ENCODE measurements at places on chromosomes 2 and 18. TPM values are rescaled to one million over a fixed set of nuclear protein-coding genes. Genes with fewer than 3 reads are reported as not detected.

DNA sequence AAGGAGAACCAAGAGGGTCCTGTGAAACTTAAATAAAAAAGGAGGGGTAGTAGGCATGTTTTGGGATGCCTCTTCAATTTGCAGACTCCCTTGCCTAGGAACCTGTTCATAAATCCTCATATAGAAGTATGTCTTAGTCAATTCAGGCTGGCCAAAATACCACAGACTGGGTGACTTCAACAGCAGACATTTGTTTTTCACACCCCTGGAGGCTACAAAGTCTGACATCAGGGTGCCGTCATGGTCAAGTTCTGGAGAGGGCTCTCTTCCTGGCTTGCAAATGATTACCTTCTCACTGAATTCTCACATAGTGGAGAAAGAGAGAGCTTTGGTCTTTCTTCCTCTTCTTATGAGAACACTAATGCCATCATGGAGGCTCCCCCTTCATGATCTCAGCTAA, 4.1 kb upstream of the TCF4 start:
- DNase-seq = no peak

DNA sequence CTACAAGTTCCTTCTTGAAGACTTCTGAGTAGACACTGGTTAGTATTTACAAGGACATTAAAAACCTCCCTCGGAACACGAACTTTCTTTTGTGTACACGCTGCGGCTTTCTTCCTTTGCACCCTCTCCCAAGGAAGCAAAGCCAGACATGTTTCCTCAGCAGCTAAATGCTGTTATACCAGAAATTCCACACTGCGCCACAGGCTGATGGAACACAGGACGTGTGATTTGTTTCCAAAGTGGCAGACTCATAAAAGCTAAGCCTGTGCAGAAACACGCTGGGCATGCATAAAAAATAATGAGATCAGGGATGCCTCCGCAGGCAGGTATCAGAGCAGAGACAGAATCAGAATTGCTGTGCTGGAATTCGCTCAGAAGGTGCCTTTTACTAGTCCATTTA, 73.0 kb upstream of the RGPD5 start:
- no peak for DNase-seq

DNA sequence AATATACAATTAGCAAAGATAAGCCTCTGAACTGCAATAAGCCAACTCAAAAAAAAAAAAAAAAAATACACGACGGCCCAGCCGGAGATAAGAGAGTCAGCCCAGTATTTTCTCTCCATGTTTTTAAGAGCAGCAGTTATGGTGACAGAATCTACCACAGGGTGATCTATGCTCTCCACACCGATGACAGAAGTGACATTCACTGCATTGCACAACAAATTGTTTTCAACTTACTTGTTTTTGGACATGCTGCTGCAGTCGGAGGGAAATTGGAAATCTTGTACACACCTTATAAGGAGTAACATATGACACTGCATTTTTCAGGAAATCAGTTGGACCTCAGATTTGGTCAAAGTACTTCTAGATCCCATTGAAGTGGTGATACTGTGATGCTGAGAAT, 23.3 kb upstream of the APOB start:
- DNase-seq = no peak

DNA sequence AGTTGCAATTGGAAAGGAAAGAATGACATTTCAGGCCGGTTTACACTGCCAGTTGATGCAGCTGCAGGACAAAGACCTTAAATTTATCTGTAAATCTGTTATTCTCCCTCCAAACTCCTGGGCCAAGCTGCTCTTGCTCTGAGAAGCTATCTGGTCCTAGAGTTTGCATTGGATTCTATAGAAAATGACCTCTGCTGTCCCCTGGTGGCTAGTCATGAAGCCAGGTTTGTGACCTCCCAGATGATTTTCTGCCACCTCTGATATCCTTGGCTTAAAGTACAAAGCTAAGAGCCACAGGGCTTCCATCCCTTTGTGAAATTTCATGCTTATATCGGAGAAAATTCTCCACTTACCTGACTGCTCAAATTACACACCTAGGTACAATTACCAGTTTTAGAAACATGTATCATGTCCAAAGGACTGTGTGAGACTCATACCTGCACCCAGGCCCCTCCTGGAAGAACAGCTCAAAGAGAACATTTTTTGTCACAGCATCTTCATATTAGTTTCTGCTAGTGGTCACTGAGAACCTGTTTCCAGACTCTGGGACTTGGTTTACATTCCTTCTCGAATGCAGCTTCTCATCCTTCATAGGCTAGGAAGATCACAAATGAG, 28.9 kb upstream of the IER3IP1 start:
- DNase-seq = peak; percentile 20

DNA sequence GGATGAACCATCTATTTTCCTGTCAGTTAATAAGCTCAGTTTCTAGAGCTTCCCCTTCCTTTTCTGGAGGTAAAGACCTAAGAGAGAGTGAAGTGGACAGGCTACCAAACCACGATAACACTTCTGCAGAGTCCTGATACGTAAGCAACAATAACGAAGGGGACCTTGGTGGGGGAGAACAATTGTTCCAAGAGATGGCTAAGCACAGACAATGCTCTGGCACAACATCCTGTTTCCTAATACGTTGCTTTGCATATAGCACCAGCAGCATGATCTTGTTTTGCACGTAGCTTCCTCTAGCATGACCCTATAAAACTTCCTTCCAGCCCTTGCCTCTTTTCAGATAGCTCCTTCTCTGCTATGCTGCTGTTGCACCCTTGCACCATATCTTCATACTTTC, 247.3 kb downstream of the RAD51AP2 start:
- no peak for DNase-seq

DNA sequence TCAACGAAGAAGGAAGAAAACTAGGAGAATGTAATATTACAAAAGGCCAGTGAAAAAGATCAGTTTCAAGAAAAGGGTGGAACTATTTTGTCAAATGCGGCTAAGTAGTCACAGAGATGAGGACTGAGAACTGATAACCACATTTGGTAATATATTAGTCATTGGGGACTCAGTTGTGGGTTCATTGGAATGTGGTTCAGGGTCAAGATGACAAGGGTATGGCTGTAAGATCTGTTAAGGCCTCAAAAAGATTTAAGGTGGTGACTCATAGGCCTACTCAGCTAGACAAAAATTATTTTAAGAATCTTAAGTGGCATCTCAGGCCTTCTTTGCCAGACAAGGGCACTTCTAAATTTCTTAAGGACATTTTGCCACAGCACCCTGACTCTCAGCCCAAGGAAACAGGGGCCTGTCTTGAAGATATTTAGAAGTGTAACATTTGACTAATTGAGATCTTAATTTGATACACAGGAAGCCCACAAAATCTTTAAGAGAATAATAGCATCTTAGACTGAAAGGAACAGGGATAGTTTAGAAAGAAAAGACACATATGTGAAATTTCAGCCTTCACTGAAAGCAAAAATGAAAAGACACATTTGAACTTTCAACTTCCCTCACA, 81.3 kb downstream of the STRADB start:
- no peak for DNase-seq

- DNase-seq = no peak
These were observed 63.6 kb downstream of the COX7A2L start for GRCh38 chr2:42297322-42297936.

DNA sequence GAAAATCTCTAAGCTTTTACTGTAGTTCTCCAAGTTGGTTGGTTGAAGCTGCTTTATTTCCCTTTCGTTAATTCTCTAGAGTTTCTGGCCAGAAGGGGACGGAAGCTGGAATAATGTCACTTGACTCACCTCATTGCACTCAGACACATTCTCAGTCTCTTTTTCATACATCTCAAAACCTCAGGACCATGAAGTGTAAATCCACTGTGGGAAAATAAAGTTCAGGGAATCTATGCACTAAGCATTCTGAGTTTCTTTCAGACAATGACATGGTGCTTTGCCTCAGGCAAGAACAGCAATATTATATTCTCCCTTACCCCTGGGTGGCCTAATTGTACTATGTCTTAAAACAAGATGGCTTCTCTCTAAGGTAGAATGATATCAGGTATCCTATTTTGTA, 167.8 kb downstream of the PRPF40A start:
- DNase-seq = no peak

DNA sequence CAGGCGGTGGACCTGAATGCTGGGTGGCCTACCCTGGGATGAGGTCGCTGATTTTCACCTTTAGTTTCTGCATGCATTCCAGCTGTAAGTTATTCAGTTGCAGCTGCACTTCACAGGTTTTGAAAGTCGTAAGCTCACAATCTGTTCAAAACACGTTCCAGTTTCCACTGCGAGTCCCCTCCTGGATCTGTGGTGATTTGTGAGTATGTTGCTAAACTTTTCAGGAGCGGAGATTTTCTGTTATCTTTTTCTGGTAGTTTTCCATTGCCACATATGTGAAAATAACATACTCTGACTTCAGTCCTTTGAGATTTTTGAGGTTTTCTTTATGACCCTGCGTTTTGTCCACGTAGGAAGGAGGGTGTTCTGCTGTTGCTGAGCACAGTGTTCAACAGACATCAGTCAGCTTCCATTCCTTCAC, 102.1 kb downstream of the SNTG2 start:
- DNase-seq = peak; percentile 44

The ANKRD30B gene
- 0.62 TPM for polyA plus RNA-seq

The SAG gene
- 0.13 TPM for polyA plus RNA-seq

The LDAH gene
- 36.8 TPM for polyA plus RNA-seq

All from left kidney (tissue), 8 donors.